Calu3 (cell line): ENCODE measurements at places on chromosomes 16 and 17.
A peak's percentile ranks its signal among the peaks of the same experiment; 100 is the strongest.

GRCh38 chr17:34390649-34391048 is 27.6 kb upstream of the CCL1 start:
- no peak for DNase-seq

- DNase-seq, result no peak
These were observed 71.0 kb downstream of the CDYL2 start for GRCh38 chr16:80733407-80733806.

DNA sequence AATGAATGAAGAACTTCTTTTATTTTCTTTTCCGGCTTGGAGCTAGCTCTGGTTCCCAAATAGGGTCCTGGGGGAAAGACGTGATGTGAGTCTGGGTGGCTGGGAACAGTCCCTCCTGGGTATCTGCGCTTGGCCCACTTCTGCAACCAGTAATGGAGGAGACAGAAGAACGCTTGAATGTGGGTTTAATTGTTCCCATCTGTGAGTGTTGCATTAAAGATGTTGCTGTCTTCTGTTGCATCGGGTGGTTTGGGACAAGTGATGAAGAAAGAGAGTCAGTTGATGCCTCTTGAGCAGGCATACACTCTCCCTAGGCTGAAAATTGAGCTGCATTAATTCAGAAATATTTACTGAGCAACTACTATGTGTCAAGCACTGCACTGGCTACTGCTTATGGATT is 511.1 kb downstream of the CDH13 start:
- no peak for DNase-seq

GRCh38 chr16:89460556-89460955 is 29.8 kb downstream of the ANKRD11 start:
- DNase-seq, result no peak

GRCh38 chr17:62757500-62757951 is 50.6 kb downstream of the MARCHF10 start:
- DNase-seq, result no peak

DNA sequence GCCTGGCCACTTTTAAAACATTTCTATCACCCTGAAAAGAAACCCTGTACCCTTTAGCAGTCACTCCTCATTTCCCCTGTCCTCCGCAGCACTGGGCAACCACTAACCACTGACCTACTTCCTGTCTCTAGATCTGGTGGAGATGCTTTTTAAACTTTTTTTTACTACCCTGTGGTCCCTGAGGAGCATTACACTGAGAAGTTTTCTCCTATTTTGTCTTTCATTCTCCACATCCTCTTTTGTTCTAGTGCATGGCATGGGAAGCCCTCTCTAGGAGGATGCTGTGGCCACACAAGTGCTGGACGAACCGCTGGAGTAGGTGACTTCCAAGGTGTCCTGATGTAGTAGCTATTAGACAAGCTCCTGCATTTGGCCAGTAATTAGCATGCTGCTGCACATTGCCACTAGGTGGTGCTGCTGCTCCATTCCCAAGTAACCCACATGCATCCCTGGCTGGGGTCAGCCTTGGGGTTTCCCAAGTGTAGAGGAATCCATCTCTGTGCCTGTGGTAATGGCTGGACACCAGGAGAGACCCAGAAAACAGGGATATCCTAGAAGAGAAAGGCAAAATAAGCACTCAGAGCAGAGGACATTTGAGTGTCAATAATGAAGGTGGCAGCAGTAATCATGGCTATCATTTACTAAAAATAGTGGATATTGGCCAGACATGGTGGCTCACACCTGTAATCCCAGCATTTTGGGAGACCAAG is 143.8 kb upstream of the CRHR1 start:
- DNase-seq, result peak; percentile 90

GRCh38 chr16:9148374-9149015 is 57.1 kb downstream of the HAPSTR1 start:
- DNase-seq, result no peak

GRCh38 chr16:53626161-53626560 is 77.5 kb downstream of the RPGRIP1L start:
- DNase-seq, result no peak

- peak; percentile 89 for DNase-seq
These were observed 773 bp downstream of the PHLPP2 start for GRCh38 chr16:71723537-71724319.

DNA sequence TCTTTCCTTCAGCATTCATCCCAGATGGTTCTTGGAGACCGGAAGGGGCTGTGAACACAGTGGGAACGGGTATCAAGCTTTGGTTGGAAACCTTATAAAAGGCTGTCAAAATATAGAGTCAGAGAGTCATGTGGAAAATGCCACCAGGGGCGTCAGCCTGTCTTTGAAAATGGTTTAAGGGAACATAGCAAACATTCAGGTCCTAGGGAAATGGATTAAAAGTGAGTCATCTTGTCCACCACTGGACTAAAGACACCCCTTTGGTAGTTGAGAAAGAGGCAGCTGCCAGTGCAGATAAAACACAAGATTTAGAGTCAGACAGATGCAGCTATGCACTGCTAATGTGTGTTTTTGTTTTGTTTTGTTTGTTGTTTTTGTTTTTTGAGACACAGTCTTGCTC is 47.8 kb upstream of the BCO1 start:
- peak; percentile 13 for DNase-seq

DNA sequence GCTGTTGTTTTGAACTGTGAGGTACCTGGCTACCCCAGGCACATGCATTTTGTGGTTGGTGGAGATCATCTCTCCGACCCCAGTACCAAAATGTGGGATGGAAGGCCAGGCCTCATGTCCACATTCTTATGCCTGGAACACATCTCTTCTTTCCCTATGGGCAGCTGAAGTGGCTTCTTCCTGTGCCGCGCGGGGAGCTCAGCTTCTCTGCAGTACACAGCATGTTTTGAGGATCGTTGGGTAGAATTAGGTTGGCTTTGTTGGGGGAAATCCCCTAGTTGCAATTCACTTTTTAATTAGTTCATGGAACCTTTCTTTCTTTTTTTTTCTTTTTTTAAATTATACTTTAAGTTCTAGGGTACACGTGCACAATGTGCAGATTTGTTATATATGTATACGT is 242.1 kb downstream of the MSI2 start:
- no peak for DNase-seq

GRCh38 chr16:88686062-88686438 is 257 bp downstream of the SNAI3 start:
- no peak for DNase-seq

DNA sequence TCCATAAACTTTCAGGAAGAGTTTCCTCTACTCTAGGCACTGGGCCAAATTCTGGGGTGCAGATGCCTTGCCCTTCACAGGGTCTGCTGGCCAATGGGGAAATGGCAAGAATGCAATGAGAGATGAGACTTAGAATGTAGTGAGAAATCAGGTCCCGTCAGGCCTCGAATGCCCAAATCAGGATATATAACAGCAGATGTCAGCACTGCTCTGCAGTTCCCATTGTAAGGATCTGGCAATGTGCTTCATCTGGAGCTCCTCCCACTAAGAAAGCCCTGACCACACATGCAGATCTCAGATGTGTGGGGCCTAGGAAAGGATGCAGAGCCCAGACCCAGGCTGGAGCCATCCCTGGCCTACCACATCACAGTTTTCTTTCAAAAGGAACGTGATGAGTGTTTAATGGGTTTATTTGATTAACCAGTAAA is 13.9 kb upstream of the LPCAT2 start:
- peak; percentile 24 for DNase-seq

DNA sequence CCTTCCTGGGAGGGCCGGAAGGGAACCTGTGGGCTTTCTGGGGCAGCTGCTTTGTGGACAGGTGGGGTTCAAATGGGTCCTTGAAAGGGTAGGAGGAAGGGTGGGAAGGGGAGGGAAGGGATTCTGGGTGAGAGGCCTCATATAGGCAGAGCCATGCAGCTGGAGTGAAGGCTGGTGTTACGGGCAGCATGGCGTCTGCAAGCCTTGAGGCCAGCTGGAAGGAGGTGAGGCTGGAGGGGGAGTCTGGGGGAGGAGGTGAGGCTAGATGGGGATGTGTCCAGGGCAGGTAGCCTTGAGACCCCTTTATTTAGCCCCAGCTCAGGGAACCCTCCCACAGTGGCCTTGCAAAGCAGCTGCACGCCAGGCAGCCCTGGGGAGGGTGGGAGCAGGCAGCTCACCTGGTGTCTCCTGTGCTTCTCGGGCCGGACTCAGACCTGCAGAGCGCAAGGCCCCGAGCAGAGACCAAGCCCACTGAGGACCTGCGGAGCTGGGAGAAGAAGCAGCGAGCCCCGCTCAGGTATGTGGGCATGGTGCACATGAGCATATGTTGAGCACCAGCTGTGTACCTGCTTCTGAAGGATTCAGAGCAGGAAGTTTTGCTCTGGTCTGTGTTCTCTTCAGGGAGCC is 50.6 kb downstream of the SNX20 start:
- no peak for DNase-seq

GRCh38 chr16:56669005-56669839 is at the start of gene MT1H:
Gene MT1H (plus strand): TSS chr16:56669814. CDS start chr16:56669885, 71 bp downstream.
- no peak for DNase-seq

- DNase-seq, result no peak
These were observed 25.1 kb downstream of the SOX9 start for GRCh38 chr17:72145962-72146361.

DNA sequence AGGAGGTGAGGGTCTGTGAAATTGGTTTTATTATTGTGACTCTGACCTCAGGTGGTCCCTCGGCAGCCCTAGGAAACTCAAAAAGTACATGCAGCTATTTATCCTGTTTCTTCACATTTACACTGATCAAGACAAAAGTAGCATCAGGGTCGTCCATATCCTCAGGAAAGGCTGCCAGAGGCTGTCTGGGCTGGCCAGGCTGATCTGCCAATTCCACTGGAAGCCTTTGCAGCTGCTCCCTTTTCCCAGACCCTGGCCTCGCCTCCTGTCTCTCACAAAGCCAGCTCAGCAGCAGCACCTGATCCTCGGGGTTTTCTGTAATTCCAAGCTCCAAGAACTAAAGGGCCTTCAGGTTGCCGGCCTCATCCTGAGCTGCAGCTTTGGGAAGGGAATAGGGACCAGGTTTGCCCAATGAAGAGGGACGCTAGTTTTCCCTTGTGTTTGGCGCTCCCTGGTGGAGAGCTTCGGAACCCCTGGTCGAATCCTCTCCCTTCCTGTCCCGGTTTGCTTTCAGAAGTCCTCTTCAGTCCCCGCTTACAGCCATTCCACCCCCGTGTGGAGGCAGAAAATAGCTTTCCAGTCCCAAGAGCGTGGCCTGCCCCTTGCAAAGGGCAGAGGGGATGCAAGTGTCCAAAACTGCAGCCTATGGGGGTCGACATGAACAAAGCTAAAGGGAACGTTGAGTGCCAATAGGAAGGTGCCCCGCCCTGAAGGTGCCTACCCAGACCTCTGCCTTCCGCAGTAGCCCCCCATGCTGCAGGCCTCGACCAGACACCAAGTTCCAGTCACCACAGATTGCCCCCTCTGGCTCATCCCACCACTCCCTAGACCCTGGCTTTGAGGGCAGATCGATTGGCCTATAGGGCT is 13.4 kb downstream of the MFSD6L start:
- DNase-seq, result peak; percentile 68

GRCh38 chr17:69608141-69608540 is 193.6 kb downstream of the MAP2K6 start:
- DNase-seq, result no peak

GRCh38 chr17:34816848-34817247 is 144.4 kb downstream of the CCT6B start:
- DNase-seq, result no peak

DNA sequence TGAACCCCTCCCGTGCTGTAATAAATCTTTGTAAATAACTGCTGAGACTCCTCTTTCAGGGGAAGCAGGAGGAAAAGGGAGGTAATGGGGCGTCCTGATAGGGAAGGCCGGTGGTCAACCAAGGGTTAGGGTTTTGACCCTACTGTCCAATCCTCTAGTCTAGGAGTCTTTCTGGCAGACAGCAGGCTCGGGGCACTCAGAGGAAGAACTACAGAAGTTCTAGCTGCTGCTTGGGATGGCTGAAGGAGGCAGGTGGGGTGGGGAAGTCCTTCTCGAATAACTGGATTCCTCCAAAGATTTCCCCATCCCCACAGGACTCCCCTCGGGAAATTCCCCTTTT is 387 bp upstream of the STARD3 start:
- DNase-seq, result no peak

DNA sequence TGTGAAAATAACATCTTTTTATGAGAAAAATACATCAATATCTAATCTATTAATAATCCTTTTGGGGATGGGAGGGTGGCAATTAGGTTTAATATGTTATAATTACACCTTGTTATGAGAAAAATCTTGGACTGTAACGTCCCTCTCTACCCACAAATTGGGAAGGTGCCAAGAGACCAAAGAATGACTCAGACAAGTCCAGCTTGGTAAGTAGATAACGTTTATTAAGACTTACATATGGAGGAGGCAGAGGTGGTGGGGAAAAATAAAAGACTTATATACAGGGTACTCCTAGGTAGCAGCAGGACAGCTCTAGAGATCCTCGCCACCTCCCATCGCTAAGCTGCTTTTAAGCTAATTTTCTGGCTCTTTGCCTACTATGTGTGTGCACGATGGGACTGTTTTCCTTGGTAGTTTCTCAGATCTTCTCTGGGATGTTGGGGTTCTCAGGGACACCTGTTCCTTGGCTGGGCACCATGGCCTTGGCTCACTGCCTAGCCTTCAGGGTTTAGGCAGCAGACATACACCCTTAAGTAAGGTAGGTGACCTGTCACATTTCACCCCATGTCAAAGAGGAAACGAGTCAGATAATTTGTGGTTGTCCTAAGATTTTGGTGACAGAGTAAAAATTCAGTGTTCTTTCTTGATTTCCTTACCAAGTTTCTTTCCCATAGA is 31.5 kb downstream of the RBL2 start:
- peak; percentile 56 for DNase-seq

DNA sequence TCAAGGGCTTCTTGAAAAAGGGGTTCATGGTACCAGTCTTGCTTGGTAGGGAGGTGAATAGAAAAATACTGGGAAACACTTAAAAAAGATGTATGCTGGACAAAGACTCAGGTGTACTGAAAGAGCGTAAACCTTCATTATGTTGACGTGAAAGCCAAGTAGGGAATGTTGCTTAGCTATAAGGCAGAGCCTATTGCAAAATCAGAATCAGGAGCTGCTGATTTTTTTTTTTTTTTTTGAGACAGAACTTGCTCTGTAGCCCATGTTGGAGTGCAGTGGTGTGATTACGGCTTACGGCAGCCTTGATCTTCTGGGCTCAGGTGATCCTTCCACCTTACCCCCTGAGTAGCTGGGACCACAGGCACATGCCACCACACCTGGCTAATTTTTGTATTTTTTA is 3.9 kb downstream of the TMEM94 start:
- DNase-seq, result no peak

GRCh38 chr16:56382459-56382858 is 42.9 kb downstream of the AMFR start:
- DNase-seq, result no peak

DNA sequence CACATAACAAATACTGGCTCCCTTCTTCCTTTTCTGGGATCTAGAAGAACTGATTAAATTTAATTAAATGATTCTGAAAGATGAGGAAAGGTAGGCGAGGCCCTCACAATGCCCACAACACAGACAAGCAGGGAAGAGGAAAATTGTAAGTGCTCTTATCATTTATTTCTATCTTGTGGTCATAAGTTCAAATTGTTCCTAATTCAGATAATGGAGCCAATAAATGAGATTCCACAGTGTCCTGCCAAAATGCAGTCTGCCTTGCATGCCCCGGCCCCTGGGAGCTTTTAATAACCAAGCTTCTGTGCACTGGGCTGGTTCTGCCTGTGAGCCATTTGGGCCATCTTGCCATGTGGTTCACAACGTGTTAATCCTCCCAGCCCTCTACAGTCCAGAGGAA is 97.0 kb downstream of the CMC2 start:
- DNase-seq, result no peak

GRCh38 chr17:41009301-41009760 is 403 bp upstream of the KRTAP3-1 start:
- DNase-seq, result peak; percentile 45
